B cell (primary cell): ENCODE measurements at places on chromosomes 16 and 17.

- DNase-seq: no peak
These were observed 37.7 kb downstream of the IST1 start for GRCh38 chr16:71933017-71933416.

DNA sequence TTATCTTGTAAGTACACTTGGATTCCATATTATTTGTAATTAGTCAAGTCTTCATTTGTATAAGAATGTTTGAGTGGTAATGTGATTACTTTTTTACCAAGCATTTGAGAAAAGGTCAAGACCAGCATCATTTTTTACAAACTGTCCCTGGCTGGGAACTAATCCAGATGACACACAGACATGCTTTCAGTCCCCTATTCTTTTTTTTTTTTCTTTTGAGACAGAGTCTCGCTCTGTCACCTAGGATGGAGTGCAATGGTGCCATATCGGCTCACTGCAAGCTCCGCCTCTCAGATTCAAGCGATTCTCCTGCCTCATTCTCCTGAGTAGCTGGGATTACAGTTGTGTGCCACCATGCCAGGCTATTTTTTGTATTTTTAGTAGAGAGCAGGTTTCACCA lies 4.5 kb downstream of the DERL2 start:
- no peak for DNase-seq

DNA sequence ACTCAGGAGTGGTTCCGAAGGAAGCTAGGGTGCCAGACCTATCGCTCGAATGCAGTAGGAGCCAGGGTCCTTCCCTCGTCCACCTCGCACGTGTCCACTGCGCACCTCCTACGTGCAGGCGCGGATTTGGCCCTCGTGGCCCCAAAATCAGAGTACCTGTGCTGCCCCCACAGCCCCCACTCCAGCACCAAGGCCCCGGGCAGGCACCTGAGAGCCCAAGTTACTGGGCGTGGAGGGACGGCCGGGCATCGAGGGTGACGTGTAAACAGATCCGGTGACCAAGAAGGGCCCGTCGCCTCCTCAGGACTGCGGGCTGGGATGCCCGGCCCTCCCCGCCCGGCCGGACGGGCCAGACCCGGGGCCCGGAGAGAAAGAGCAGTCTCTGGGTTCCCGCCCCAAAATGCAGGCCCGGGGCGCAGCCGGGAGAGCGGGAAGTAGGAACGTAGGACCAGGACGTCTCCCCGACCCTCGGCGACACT lies 492 bp downstream of the SLC25A39 start:
- DNase-seq: no peak

- no peak for DNase-seq
These were observed 47.6 kb downstream of the CDH1 start for GRCh38 chr16:68784721-68785120.

GRCh38 chr17:78986649-78987328 lies 7.1 kb upstream of the LGALS3BP start:
- DNase-seq: no peak

- DNase-seq: no peak
These were observed 8.2 kb downstream of the SPNS2 start for GRCh38 chr17:4506892-4507291.

- DNase-seq: no peak
These were observed 375.9 kb downstream of the CDH13 start for GRCh38 chr16:83002351-83003334.

DNA sequence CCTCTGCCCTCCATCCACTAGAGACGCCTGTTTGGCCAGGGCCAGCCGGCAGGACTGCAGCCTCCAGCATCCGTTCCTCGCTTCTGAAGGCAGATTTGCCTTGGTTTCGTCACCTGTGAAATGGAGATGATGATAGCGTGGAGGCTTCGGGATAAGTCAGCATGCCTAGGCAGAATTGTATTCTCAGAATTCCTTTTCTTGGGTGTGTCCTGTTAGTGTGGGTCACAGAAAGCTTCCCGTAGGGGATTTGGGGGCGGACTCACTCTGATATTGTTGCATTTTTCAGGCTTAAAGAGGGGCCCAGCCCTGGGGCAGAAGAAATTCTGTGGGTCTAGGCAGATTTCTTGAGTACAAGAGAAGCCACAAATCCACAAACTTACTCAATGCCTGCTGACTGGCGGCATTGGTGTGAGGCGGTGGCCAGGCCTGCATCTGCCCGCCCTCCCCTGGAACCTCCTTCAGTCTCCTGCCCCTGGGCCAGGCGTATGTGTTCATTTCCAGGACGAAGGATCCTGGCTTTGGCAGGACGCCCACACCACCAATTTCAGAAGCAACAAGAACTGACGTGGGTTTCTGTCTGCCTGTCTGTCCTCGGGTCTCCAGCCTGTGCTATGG lies 17.6 kb downstream of the CCDC42 start:
- DNase-seq: no peak

DNA sequence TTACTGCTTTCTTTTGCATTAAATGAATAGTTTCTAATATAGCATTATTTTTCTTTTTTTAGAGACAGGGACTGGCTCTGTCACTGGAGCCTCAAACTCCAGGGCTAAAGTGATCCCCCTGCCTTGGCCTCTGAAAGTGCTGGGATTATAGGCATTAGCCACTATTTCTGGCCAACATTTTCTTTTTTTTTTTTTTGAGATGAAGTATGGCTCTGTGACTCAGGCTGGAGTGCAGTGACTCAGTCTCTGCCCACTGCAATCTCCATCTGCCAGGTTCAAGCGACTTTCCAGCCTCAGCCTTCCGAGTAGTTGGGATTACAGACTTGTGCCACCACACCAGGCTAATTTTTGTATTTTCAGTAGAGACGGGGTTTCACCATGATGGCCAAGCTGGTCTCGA lies 2.0 kb upstream of the DUXB start:
- DNase-seq: no peak

DNA sequence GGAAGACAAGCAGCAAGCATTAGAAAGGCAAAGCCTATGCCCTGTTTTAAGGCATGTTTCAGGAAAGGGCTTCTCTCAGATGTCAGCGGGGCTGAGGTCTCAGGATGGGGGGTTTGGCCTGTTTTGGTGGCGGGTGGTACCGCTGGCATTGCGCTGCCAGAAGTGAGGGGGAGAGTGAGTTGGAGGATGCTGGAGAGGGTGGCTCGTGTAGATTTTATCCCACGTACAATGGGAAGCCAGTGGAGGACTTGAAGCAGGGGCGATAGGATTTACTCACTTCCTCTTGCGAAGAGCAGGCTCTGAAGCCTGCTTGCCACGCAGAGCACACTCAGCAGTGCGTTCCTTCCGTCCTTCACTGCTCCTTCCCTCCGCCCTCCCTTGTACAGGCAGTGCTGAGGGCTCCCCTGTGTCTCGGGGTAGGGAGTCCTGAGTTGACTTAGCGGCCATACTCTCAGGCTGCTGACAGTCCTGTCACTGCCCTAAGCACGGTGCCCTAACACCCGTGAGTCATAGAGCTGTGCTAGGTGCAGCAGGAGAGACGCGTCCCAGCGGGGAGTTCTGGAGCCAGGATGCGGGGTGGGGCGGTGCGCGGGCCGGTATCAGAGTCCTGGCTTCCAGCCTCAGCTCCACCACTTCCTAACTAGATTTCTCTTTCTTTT lies 113.1 kb downstream of the SNX29 start:
- DNase-seq: peak; percentile 80

- no peak for DNase-seq
These were observed 64.8 kb downstream of the PRKCB start for GRCh38 chr16:23900480-23901177.

DNA sequence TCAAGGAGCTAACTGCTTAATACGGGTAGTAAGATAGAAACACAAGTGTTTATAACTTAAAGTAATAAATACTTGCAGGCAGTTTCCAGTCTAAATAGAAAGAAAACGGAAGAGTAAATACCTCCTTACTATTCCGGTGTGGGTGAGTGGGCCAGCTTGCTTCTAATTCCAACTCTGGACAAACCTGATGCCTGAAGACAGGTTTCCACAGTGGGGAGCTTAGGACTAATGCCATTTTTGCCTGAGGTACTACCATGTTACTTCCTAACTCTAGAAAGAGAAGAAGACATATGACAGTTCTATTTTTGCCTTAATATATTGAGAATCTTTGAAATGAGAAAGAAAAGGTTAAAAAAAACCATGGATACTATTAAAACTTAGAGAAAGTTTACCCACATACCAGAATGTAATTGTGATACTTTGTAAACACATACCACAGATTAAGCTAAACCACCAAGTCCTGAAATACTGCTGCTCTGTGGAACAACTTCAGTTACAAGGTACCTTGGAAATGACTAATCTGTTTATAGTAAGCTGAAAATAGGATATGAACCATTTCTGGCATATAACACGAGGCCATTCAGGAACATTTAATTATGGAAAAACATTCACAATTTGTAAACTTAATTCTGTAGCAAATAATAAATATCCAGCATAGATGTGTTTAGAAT lies 70.2 kb downstream of the ZZEF1 start:
- no peak for DNase-seq

GRCh38 chr16:2009164-2009711 lies 383 bp downstream of the ZNF598 start:
- DNase-seq: no peak

DNA sequence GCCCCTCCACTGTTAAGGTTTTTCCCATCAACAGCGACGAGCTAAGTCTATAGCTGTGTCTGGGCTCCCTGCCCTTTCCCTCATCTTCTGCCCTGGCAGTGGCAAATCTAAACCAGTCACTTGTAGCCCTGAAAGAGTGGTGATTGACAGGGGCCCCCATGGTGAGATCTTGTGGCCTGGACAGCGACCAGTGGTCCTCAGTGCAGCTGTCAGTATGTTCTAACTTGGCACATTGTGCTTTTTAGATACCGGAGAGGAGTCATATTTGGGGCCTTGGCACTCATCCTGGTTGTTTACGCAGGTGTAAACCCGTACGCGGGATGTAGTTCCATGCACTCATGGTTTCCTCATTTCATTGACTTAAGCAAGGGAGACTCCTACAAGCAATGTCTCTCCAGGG lies 57.5 kb upstream of the ARHGAP44 start:
- no peak for DNase-seq

DNA sequence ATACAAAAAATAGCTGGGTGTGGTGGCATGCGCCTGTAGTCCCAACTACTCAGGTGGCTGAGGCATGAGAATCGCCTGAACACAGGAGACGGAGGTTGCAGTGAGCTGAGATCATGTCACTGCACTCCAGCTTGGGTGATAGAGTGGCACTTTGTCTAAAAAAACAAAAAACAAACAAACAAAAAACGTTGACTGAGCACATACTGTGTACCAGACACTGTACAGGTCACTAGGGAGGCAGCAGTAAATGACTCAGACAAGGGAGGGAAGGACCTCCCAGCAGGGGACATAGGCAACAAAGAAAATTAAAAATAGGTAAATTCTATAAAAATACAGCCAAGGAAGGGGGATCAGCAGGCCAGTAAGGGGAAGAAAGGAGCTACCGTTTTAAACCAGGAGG lies 64.3 kb downstream of the SOCS1 start:
- no peak for DNase-seq

- DNase-seq: no peak
These were observed 63.7 kb downstream of the C16orf78 start for GRCh38 chr16:49437344-49437743.

DNA sequence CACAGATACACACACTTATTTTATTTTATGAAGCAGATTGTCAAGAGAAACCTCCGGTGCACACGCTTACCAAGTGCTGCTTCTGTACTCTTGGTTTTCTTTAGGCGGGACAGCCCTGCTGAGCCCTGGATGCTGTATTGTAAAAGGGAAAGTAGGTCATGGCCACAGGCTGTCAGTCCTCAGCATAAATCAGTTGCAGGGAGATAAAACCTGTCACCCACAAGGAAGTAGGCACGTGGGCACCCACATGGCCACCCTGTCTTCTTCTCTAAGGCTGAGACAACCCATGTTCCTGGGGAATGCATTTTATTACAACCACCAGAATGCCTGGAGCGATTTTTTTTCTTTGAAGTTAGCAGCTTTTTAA lies 59.3 kb downstream of the ASIC2 start:
- DNase-seq: no peak

DNA sequence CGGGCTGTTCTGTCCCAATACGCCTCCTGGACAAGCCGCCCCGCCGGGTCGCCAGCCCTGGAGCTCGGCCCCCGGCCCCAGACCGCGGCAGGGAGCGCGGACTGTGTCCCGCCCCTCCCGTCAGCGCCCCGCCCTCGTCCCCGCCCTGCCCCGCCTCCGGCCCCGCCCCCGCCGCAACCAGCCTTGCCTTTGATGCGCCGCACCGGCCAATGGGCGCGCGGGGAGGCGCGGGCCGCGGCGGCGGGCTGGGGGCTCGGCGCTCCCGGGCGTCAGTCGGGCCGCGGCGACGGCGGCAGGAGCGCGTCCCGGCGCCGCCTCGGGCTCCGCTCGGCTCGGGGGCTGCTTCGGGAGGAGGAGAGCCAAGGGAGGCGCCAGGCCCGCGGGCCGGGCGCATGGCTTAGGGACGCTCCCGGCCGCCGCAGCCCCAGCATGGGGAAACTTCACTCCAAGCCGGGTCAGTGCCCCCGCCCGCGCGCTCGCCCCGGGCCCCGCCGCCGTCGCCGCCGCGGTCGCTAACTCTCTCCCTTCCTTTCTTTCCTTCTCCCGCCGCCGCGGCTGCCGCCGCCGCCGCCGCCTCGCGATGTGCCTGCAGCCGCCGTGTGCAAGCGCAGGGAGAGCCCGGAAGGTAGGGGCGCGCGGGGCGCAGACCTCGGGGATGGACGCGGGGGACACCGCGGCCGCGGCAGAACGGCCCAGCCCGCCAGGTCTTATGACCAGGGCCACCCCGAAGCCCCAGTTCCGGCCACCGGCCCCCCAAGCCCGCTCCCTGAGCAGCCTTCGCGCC lies at the start of gene NKD1:
TSS of gene NKD1 (plus strand) at position 272 of the 784 bp plus-strand sequence. CDS start at position 430, 158 bp downstream.
- DNase-seq: peak; percentile 80

DNA sequence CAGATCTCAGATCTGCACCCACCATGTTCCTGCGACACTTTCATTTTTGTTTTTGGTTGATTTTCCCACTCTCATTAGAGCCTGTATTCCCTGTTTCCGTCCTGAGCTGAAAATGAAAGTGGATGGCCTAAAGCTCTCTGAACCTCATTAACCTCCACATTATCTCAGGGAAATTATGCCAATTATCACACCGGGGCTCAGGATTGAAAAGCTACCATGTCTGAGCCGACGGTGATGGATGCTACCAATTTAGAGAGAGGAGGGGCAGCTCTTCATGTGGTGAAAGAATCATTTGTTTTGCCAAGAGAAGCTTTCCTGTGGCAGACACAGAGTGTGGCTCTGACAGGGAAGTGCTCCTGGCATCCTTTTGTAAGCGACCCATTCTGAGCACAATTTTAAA lies 410.4 kb upstream of the CDH11 start:
- DNase-seq: no peak

- DNase-seq: no peak
These were observed 10.7 kb downstream of the COL1A1 start for GRCh38 chr17:50190603-50191358.

DNA sequence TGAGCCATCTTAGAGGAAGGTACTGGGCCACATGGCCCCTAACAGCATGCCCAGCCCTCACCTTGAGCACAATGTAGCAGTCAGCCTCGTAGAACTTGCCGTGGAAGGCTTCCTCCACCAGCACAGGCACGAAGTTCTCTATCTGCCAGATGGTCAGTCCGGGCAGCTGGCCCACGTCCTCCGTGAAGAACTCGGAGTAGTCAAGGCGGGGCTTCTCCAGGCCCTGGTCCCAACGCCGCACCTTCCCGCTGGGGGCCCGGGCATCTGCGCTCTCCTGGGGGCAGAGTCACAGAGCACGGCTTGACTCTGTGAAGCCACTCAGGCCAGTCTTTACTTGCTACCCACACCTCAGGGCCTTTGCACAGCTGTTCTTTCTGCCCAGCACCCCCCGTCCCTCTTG lies 7.3 kb downstream of the FLII start:
- DNase-seq: no peak

- DNase-seq: no peak
These were observed 47.9 kb upstream of the ARL4D start for GRCh38 chr17:43350888-43351361.

GRCh38 chr16:22008215-22009059 lies 526 bp downstream of the MOSMO start:
- peak; percentile 38 for DNase-seq
